ENCODE measurements at places on chromosomes 2 and 18.

DNA sequence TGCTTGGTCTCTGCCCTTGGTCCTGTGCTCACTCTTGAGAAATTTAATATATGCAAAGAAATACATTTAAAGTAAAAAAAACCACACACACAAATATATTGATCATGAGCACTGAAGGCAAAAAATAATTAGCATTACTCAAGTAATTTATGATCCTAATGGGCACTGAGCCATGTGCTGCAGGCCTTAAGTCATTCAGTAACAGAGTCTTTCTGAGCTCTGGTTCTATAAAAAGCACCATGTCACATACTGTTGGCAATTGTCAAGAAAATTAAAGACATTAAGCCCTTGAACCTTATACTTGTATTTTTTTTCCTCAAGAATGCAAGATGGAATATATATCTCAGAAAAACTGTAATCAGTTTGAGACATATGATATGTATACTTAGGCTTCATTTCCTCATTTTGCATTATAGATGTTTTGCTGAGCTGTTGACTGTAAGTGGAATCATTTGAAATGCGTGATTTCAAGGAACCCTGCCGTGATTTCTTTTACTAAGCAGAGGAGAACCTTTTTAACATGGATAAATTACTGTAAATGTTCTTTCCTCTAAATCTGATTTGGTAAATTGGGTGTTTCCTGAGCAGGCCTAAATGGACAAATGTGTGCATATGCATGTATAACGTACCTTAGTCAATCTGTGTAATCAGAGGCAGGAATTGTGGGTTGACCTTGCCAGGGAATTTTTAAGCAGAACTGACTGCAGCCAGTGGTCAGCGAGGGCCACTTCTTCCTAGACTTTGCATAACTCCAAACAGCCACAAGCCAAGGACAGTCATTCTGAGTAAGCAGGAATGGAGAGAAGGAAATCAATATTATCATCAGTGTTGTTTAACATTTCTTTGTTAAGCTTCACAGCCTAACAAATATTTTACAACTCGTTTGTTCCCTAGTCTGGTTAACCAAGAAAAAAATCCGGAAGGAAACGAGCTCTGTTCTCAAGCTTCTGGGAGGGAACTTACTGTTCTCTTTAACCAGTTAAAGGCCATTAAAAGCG lies 191.5 kb upstream of the ATP5MC3 start:
- no peak for DNase-seq

- no peak for DNase-seq
Measured at GRCh38 chr2:127054996-127055785, 51.8 kb downstream of the BIN1 start.

DNA sequence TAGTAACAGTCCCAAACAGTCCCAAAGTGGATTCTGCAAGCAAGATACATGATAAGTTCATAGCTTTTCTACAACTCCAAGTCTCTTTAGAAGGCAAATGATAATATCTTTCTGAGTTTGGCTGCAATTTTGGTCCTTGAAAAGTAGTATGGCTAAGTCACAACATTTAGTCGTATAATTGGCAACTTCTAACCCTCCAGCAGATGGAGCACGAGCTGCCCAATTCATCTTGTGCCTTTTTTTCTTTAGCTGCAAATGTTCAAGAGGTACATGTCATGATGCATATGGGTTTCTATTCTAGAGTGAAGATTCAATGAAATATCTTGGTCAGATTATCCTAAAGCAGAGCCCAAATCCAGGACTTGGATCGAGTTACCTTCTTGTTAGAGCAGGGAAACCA lies 127.0 kb upstream of the KLHL14 start:
- no peak for DNase-seq

GRCh38 chr2:317501-318424 lies 29.9 kb upstream of the ALKAL2 start:
- DNase-seq, result no peak

- no peak for DNase-seq
Measured at GRCh38 chr2:138640921-138641676, 139.1 kb downstream of the NXPH2 start.

DNA sequence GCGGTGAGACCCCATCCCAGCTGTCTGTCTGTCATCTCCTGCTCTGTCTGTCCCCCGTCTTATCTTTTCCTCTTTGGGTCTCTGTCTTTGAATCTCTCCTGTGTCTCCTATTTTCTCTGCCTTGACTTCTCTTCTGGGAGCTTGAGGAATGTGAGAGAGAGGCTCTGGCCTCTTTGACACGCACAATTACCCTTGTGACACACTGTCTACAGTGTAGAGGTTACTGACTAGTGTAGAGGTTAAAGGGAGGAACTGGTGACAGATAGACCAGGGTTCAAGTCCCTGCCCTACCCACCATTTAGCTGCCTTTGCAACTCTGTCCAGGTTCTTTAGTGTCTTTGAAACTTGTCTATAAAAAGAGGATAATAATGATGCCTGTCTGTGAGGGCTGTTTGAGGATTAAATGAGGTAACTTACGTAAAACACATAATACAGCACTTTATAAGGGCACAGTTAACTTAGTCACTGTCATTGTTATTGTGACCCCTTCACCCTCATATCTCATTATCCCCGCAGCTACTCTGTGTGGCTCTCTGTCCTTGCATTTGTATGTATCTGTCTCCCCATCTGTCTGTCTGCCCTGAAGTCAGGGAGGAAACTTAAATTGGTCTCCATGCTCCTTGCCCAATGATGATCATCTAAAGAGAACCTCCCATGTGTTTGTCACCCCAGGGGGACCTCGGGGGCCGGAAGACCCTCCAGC lies 19.9 kb downstream of the SEMA4F start:
- no peak for DNase-seq

DNA sequence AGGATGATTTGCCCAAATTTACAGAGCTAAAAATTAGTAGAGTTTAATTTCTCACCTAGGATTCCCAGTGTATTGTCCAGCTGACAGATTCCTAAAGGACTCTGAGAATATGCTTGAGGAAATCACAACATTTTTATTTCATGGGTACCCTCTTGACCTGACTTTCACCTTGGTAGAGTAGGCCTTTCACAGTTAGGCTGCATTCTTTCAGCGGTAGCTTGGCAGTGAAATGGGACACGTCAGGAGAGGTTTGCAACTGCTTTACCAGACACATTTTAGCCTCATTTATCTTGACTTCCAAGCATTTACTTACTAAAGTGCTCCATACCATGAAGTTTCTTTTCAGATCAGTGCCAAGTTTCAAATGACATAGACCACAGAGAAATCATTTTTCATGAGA lies 937.9 kb upstream of the LRRTM1 start:
- no peak for DNase-seq

GRCh38 chr2:27583390-27583915 lies 611 bp downstream of the ZNF512 start:
- DNase-seq, result no peak

GRCh38 chr2:6183226-6183625 lies 491.0 kb downstream of the SOX11 start:
- DNase-seq, result no peak

GRCh38 chr18:63412953-63413352 lies 9.3 kb downstream of the VPS4B start:
- DNase-seq, result no peak

GRCh38 chr2:85741833-85742455 lies 11.8 kb upstream of the ATOH8 start:
- DNase-seq, result no peak

GRCh38 chr2:149872041-149872440 lies 284.5 kb upstream of the MMADHC start:
- no peak for DNase-seq

GRCh38 chr18:48254077-48254602 lies 155.0 kb downstream of the ZBTB7C start:
- no peak for DNase-seq

GRCh38 chr2:12931186-12931844 lies 214.6 kb downstream of the TRIB2 start:
- no peak for DNase-seq

- no peak for DNase-seq
Measured at GRCh38 chr2:187319441-187320108, 128.5 kb downstream of the CALCRL start.

DNA sequence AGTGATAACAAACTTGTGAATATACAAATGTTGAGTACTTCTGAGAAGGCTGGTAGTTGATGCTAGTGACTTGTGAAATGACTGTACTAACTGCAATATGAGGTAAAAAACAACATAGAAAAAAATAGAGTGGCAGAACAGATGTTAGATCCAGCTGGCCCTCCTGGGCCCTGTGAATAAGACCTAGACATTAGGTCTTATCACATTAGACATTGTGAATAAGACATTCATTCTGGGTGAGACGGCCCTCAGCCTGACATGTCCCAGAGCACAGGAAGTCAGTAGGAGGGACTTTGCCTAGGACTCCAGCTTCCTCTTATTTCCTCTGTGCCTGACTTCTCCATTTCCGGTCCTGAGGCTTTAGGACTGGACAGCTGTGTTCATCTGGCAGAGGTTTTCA lies 22.9 kb downstream of the DOK1 start:
- DNase-seq, result no peak

DNA sequence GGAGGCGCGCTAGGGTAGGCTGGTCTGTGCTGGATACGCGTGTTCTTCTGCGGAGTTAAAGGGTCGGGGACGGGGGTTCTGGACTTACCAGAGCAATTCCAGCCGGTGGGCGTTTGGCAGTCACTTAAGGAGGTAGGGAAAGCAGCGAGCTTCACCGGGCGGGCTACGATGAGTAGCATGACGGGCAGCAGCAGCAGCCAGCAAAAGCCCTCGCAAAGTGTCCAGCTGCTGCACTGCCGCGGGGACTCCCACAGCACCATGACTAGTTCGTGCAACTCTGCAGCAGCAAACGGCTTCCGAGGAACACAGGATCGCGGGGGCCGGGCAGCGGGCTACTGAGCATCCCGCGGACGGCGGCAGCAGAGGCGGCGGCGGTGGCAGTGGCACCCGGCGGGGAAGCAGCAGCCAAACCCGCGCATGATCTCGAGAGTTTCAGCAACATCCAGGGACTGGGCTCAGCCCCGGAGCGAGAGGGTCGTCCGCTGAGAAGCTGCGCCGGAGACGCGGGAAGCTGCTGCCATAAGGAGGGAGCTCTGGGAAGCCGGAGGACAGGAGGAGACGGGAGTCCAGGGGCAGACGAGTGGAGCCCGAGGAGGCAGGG lies 368 bp downstream of the TMEFF2 start:
- no peak for DNase-seq

DNA sequence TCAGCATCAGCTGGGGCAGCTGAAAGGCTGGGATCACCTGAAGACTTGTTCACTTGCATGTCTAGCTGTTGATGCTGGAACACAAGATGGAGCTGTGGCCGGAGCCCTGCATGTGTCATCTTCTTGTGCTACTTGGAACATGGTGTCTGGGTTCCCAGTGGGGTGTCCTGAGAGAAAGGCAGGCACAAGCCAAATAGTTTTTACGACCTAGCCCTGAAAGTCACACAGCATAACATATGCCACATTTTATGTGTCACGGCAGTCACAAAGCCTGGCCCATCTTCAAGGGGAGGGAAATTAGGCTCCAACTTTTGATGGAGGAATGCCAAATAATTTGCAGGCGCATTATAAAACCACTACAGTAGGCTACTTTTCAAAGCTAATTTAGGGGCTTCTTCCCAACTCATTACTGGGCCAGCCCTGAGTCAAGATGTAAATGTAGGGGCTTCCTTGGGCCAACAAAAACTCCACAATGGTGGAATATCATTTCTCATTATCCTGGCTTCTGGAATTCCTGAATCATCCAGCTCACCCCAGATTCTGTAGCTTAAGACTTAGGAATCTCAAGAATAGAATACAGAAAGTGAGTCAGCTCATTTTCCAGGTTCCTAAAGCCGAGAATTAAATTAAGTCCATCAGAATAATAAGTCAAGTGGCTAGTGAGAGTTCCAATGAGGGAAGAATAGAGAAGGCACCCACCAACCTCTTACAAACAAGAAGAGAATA lies 543.0 kb downstream of the TNS1 start:
- no peak for DNase-seq

DNA sequence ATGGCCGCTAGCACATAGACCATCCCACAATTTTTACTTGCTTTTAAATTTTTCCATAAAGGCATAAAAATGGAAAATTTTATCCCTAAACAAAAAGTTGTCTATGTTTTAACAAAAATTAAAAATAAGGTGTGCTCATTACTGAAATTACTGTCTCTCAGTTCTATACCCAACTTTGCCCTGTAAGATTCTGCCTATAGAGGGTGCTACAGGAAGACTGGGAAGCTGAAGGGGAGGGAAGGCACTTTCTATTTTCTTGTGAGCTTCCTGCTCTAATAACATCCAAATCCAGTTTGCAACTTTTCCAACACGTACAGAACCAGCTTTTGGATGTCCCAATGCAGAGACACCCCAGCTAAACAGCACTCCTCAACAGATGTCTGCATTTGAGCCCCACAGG lies 666.9 kb downstream of the PLCL1 start:
- no peak for DNase-seq

- no peak for DNase-seq
Measured at GRCh38 chr2:102392942-102393341, 30.0 kb upstream of the IL18RAP start.

DNA sequence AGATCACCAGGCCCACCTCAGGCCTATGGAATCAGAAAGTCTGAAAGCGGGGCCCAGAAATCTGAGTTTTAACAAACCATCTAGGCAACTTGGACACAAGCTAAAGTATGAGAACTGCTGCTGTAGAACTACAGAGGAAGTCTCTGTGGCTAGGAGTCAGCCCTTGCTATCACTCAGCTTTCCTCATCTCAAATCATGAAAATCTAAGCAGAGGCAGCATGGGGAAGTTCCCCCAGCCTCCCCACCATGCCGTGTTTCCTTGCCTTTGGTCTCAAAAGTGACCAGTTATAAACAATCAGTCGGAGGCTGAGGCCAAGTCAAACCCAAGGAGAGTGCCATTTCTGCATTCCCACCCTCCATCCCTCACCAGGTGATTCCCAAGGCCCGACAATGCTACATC lies 404.7 kb downstream of the BCL11A start:
- DNase-seq, result no peak

GRCh38 chr2:68391099-68391498 lies 26.0 kb downstream of the PLEK start:
- DNase-seq, result no peak

DNA sequence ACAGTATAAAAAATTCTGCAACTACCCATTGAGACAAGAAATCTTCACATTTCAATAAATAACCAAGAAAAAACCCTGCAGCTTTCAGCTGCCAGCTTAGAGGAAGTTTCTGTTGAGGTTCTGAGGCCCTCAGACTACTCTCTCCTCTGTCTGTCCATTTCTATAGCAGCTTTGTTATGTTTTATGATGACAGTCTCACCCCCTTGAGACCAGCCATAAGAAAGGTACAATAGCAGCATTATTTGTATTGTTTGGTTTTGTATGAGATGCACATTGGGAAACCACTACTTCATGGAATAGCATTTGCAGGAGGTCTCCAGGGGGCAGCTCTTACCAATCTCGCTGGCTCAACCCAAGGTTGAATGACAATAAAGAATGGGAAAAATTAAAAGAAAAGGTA lies 334.6 kb upstream of the VRK2 start:
- no peak for DNase-seq

All from stimulated activated CD4-positive, alpha-beta T cell treated with anti-CD3 and anti-CD28 coated beads, Interleukin-12 subunit alpha, Interleukin-12 subunit beta, amount 100 ng/mL, for 48 hours (primary cell).